Activated naive CD4-positive, alpha-beta T cell treated with anti-CD3 and anti-CD28 coated beads, Interleukin-2, amount 10 ng/mL, durations not matched to agents 7 days and 5 days (primary cell): ENCODE measurements at places on chromosomes 7 and 10.

DNA sequence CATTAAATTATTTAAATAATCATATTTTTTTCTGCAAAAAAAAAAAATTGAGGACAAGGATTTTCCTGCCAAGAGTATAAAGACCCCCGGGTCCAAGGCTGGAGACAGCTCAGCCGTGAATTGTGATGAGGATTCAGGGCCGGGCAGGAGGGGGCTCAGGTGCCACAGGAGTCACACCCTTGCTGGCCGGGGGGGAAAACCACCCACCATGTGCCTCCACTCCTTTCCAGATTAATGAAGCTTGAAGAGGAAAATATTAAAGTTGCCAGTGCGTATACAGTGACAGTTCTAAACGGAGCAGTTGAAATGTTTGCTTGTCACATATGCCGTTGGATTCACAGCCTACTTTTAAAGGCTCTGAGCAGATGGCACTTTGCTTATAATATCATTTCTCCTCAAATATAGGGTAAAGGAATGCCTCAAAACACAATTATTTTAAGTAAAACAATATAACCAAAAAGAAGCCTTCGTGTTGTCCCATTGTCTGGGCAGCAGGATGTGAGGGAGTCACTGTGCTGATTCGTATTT, 49.6 kb downstream of the ADARB2 start:
- no peak for DNase-seq

GRCh38 chr7:70498232-70498992, 633.5 kb upstream of the GALNT17 start:
- no peak for DNase-seq

GRCh38 chr10:35495521-35496119, 109.5 kb upstream of the GJD4 start:
- DNase-seq = no peak

DNA sequence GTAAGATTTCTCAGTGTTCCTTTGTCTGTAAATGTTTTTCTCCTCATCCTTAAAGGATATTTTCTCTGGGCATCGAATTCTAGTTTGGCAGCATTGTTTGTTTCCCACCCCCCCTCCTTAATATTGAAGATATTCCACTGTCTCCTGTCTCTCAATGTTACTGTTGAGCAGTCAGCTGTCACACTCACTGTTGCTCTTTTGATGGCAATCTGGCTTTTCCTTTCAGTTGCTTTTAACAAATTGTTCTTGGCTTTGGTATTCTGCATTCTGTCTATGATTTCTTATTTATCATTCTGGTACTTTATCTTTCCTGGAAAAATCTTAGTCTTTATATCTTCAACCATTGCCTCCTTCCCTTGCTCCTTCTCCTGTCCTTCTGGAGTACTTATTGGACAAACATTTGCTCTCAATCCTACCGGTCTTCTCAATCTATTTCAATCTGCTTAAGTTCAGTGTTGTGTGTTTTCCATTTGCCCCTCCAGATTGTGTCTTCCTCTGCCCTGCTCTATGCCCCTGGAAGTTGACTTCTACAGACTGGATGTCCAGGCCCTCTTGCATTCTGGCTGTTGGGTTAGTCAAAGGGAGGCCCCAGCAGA, 9.3 kb upstream of the GTPBP4 start:
- DNase-seq = no peak

GRCh38 chr10:106996510-106996909, 168.0 kb downstream of the SORCS1 start:
- no peak for DNase-seq

- DNase-seq = no peak
These were observed 46.9 kb downstream of the CDK14 start for GRCh38 chr7:90642978-90643377.

DNA sequence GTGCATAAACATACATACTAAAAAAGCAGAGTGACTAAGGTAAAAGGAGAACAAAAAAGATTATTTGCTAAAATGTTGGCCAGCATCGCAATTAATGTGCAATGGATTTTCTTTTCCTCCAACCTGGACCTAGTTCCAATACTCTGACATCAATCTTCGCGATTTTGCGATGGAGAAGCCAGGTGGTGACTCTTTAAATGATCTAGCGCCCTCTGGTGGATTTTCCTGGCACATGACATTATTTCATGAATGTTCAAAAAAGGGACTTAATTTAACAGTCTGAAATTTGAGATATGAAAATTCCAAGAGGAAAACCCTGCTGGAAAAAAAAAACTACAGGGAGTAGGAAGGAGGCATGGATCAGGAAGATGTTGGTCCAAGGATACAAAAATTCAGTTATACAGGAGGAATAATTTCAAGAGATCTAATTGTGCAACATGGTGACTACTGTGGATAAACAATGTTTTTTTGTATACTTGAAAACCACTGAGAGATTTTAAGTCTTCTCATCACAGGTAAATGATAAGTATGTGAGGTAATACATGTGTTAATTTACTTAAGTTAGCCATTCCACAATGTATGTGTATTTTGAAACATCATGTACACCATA, 4.3 kb upstream of the KCNMA1 start:
- peak; percentile 62 for DNase-seq
